IPS-NIHi11 (cell line): ENCODE measurements at places on chromosomes 4 and X.
A peak's percentile ranks its signal among the peaks of the same experiment; 100 is the strongest.

GRCh38 chr4:134756421-134756820 lies 554.8 kb upstream of the PABPC4L start:
- DNase-seq, result no peak

DNA sequence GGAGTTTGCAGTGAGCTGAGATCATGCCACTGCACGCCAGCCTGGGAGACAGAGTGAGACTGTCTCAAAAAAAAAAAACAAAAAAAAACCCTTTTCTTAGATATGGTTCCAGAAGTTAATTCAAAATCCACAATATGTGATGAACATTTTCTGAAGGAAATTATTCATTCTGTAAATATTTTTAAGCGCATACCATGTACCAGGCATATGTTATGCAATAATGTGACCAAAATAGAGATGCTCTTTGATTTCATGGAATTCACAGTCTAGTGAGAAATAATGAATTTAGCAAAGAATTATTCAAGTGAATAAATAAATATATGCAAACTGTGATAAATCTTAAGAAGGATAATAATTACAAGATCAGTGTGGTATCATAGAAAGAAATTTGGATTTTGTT lies 174.7 kb downstream of the GC start:
- DNase-seq, result no peak

GRCh38 chr4:5381961-5382441 lies 326.4 kb downstream of the EVC2 start:
- no peak for DNase-seq

- DNase-seq, result peak; percentile 8
Measured at GRCh38 chr4:115575851-115576250, 462.4 kb upstream of the NDST4 start.

- no peak for DNase-seq
Measured at GRCh38 chr4:119244832-119245231, 32.3 kb downstream of the USP53 start.

- peak; percentile 80 for DNase-seq
Measured at GRCh38 chr4:57109847-57110639, at the start of gene IGFBP7. IGFBP7 (minus strand) TSS chr4:57110385; CDS start chr4:57110351, 34 bp downstream.

DNA sequence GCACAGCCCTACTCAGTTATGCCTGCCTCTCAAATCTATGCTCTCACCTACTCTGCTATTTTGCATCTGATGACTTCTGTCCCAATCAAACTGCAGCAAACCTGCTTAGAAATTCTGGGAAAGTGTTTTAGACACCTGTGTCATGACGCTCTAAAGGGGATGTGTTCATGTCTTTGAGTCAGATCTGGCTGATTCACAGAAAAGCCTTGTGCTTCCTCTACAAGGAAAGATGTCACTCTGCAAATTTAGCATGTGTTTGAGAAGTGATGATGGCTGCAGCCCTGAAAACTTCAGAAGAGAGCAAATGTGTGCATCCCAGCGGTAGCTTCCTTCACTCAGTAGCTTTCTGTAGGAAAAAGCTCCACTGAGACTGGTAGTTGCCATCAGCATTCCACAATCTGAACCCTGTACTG lies 235.4 kb downstream of the MGST2 start:
- DNase-seq, result no peak

DNA sequence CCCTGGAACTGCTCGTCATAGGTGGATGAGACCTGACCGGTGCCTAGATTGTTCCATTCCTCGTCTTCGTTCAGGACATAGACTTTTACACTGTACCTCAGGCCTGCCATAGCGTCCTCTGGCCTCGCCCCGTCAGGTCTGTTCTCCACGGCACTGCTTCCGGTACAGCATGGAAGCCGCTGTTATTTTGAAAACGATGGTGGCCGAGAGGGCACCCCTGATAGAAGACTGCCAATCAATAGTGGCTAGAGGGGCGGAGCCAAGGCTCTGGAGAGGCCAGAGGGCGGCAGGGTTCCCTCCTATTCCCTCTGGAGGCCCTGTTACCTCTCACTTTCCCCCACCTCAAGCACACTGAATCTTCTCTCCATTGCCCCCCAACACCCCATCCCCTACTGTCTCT lies at the start of gene PPP4R3C:
Gene PPP4R3C (minus strand): TSS at position 155 of the 400 bp plus-strand sequence. CDS start 45 bp downstream, at position 110.
- no peak for DNase-seq

- DNase-seq, result peak; percentile 31
Measured at GRCh38 chrX:120036704-120037103, 40.8 kb downstream of the RHOXF2B start.

DNA sequence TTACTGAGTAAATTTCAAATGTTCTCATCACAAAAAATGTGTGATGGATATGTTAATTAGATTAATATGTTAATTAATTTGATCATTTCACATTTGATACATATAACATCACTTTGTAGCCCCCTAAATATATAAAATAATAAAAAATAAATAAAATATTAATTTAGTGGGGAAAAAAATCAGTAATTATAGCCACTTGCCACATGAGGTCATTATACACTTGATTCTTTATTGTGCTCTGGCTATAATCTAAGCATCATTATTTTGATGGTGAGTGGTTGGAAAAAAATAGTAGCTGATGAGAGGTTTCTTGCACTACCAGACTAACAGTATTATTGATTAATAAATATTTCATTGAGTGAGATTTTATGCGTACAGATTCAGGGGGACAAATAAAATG lies 57.4 kb downstream of the DCK start:
- no peak for DNase-seq

- DNase-seq, result no peak
Measured at GRCh38 chr4:70734971-70735370, 13.2 kb downstream of the RUFY3 start.

GRCh38 chrX:37364666-37365065 lies 15.5 kb downstream of the PRRG1 start:
- no peak for DNase-seq

- no peak for DNase-seq
Measured at GRCh38 chr4:66574145-66574978, 904.1 kb upstream of the EPHA5 start.

- DNase-seq, result no peak
Measured at GRCh38 chrX:134929808-134930207, 61.0 kb upstream of the SMIM10 start.

DNA sequence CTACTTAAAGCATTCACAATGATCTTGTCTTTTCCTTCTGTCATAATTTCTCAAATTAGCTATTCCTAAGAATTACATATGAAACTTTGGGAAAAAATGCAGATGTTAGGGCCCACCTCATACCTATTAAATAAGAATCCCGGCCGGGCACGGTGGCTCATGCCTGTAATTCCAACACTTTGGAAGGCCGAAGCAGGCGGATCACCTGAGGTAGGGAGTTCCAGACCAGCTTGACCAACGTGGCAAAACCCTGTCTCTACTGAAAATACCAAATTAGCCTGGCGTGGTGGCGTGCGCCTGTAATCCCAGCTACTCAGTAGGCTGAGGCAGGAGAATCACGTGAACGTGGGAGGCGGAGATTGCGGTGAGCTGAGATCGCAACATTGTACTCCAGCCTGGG lies 158.4 kb upstream of the TLL1 start:
- DNase-seq, result no peak

- DNase-seq, result no peak
Measured at GRCh38 chr4:159206427-159206871, 103.6 kb downstream of the RAPGEF2 start.

- no peak for DNase-seq
Measured at GRCh38 chrX:43560247-43560946, 95.7 kb upstream of the MAOA start.

- no peak for DNase-seq
Measured at GRCh38 chr4:89497517-89498308, 190.1 kb upstream of the GPRIN3 start.

GRCh38 chrX:35622040-35622439 lies 176.1 kb upstream of the MAGEB16 start:
- DNase-seq, result no peak

- DNase-seq, result no peak
Measured at GRCh38 chrX:24463077-24463476, 2.0 kb upstream of the PDK3 start.

DNA sequence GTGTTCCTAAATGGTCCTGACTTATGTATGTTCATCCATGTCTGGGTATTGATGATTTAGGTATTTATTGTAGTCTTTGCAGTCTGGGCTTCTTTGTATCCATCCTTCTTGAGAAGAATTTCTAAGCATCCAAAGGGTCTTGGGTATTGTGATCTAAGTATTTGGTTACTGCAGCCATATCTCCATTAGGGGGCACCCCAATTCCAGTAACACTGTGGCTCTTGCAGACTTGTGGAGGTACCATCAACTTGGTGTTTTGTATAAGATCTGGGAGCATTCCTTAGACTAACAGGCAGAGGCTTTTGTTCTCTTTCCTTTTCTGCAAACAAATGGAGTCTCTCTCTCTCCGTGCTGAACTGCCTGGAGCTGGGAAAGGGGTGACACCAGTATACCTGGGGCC lies 113.7 kb upstream of the NEXMIF start:
- peak; percentile 2 for DNase-seq

- DNase-seq, result no peak
Measured at GRCh38 chrX:41750716-41751115, 26.7 kb downstream of the GPR82 start.

DNA sequence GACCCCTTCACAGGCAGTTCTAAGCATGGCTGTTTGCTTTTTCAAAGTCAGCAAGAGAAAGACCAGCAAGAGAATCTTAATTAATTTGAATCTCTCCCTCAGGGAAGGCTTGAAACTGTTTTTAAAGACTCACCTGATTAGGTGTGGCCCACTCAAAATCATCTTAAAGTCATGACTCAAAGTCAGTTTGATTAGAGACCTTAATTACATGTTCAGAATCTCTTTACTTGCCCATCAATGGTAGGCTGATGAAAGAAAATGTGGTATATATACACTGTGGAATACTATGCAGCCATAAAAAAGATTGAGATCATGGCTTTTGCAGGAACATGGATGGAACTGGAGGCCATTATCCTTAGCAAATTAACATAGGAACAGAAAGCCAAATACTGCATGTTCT lies 247.5 kb upstream of the PRKX start:
- DNase-seq, result no peak

GRCh38 chr4:104732766-104733165 lies 238.1 kb upstream of the CXXC4 start:
- no peak for DNase-seq

GRCh38 chr4:211033-211511 lies 86.8 kb downstream of the ZNF718 start:
- no peak for DNase-seq

- no peak for DNase-seq
Measured at GRCh38 chrX:134935276-134935675, 55.5 kb upstream of the SMIM10 start.

GRCh38 chrX:19824603-19825002 lies 62.8 kb downstream of the SH3KBP1 start:
- DNase-seq, result no peak

DNA sequence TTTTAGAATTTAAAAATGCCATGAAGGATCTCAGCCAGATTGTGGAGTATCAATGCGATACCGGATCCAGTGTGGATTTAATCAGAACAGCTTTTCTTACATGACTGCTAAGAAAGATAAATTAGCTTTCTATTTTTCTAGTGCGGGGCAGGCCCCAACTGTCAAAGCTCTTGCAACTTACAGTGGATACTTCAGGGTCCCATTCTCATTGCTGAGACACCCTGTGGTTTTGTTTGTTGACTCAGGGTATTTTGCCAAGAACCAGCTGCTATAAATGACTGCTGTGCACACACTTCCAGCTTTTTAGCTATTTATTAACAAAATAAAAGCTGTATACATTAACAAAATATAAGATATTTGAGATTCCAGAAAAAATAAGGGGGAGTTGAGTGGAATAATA lies 166.4 kb downstream of the DCLK2 start:
- peak; percentile 52 for DNase-seq

DNA sequence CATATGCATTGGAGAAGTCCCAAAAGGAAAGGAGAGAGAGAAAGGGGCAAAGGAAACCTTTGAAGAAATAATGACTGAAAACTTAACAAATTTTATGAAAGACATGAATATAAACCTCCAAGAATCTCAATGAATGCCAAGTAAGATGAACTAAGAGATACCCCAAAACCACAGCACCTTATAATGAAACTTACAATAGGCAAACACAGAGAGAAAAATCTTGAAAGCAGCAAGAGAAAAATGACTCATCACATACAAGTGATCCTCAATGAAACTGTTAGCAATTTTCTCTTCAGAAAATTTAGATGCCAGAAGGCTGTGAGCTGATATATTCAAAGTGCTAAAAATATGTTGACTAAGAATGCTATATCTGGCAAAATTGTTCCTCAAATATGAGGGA lies 10.1 kb downstream of the SMIM10L2A start:
- DNase-seq, result no peak

DNA sequence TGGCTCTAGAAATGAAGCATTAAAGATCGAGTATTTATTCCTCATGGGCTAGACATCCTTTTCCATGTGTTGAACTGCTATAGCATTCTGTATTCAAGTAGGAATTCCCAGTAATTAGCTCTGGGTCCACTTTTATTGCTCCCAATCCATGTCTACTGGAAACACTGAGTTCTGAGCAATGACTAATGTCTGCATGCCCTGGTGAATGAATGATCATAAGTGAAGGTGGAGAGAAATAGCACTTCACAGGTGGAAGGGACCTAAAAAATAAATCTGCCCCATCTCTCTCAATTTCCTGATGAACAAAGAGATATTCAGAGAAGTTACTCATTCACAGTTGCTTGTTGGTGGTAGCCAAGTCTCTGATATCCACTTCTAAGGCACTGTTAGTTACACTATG lies 34.6 kb upstream of the CXCL8 start:
- DNase-seq, result no peak
